HAP-1 (cell line): ENCODE measurements at places on chromosomes 7 and 10.

DNA sequence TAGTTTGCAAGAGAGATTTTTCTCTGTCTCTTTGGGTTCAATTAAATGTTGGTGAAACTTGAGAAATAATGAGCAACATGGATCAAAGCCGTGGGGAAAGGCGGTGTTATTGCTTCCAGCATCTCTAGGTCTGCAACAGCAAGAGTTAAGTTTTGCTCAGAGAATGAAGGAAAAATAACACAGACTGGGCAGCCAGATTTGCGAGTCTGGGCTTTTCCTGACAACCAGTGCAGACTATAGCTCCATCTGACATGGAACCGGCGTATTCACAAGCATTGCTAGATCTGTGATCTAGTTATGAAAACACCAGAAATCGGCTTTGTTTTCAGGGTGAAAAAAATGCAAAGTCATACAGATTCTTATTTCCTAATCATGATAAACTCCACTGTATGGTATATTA, 110.4 kb downstream of the CAMK1D start:
- no peak for DNase-seq

GRCh38 chr7:31413766-31414165, 73.2 kb upstream of the NEUROD6 start:
- no peak for DNase-seq

- no peak for DNase-seq
Measured at GRCh38 chr7:121578669-121579068, 182.6 kb upstream of the FAM3C start.

DNA sequence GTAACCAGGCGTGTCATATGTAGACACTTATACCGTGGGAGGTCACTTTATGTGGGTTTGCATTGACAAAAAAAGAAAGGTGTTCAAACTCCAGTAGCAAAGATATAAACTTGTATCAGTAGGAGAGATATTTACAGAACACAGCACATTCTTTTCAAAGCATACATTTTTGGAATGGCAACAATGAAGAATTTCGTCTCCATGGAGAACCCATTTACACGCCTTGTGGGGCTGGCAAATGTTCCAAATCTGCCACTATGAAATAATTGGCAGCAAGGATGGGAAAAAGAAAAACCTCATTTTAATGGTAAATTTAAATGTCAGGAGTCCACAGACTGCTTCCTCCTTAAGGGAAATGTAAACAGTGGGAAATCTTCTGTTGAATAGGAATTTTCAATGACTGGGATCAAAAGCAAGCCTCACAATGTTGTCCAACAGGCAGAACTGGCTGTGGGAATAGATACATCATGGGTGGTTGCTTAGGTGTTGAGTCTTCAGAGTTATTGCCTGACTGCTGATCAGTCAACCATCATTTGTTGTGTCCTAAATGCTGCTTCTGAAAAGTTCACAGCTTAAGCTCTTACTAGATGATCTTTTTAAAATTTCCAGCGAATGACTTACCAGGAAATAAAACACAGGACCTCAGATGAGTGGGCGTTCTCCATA, 256.6 kb upstream of the SEMA3C start:
- DNase-seq, result peak; percentile 22

DNA sequence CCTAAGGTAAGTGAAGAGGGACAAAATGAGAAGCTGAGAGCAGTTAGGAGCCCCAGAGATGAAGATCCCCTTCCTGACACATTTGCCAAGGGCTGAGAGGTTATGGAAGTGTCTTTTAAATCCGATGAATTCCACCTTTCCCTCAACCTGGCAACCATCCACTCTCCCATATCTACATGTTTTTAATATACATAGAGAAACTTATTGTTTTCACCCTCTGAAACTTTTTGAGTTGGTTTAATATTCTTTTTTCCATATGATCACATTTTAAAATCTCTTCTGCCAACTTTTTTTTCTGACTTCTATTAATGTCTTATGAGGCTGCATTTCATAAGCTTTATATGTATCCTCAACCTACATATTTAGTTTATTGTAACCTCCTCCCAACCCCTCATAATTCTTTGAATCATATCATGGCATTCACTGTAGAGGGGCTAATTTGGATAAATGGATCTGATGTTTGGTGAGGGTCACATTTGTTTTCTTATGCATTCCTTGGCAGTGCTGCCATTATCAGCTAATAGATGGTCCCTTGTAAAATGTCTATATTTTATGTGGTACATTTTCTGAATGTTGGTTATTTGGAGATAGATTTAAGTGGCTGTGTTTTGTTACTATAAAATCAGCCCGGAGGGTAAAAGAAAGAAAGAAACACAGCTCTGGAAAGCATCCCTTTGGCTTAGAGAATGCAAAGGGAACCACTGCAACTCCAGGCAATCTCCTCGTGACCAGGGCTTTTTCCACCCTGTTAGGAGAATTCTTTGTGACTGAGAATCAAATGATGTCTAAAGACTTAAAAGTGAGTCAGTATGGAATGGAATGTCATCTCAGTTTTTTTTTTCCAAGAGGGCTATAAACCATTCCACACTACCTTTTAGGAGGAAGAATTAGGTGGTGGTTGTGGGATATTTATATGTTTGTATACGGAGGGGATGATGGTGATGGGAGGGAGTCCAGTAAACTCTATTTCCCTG, 334.4 kb downstream of the SUGCT start:
- no peak for DNase-seq

DNA sequence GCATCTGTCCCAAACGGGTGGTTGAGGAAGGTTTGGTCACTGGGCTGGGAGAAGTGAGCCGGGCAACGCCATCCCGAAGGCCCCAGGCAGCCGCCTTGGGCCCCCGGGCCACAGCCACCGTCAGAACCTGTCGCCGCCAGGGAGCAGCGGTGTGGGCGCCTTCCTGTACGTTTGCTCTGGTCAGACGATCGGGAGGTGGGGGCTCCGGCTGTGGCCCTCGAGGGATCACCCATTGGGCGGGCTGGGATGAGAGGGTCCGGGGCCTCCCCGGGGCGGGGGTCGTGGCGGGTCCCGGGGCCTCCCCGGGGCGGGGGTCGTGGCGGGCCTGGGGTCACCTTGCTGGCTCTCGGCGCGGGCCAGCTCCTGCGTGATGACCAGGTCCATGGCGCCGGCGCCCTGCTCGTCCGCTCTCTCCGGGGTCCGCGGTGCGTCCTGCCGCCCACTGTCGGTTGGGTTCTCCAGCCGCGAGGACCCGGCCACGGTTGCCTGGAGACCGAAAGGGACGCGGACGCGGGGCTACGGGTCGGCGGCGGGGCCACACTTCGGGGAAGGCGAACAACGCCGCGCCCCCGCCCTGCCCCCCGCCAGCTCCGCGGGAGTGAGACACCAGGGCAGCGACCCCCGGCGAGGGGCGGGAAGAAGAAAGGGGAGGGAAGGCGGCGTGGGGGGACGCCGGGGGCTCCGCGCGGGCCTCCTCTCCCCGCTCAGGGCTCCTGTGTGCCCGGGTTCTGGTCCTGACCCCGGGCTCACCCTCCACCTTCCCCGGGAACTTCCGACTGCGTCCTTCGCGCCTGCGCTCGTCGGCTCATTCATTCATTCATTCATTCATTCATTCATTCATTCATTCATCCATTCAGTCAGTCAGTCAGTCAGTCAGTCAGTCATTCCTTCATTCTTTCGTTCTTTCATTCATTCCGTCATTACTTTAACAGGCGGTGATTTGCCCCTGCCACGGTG, at the start of gene CFAP46:
TSS of gene CFAP46 (minus strand) at position 470 of the 957 bp plus-strand sequence. CDS start at position 384, 86 bp downstream.
- DNase-seq, result peak; percentile 87

DNA sequence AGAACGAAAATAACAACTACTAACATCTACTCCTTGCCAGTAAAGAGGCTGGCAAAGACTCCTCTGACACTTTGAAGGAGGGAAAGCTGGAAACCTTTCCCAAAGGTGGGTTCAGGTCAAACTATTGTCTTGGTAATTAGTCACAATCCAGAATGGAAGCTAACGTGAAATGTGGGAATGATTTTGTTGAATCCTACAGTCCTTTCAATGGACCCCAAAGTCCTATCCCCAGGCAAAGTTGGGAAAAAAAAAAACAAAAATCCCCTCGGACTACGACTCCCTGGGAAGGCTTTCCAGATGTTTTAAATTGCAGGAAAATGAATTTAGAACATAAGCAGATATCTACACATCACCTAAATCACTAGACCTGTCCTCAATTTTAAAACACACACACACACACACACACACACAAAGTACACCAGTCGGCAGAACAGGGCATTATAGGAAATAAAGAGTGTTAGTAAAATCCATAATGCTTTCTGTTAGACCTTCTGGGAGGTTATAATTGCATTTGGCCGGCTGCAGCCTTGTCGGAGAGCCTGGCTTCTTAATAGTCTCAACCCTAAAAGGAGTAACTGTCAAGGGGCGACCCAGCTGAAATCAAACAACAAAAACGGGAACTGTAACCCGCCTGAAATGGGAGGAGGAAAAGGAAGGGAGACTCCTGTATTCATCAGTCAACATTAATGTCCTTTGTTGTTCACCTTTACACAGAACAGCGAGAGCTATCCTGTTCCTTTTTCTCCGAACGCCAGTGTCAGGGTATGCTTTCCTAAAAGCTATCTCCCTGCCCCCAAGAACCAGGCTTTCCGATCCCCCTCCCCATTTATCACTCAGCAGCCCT, 1.5 kb downstream of the DOCK4 start:
- no peak for DNase-seq

- no peak for DNase-seq
Measured at GRCh38 chr10:98328163-98328562, 60.2 kb upstream of the LOXL4 start.

DNA sequence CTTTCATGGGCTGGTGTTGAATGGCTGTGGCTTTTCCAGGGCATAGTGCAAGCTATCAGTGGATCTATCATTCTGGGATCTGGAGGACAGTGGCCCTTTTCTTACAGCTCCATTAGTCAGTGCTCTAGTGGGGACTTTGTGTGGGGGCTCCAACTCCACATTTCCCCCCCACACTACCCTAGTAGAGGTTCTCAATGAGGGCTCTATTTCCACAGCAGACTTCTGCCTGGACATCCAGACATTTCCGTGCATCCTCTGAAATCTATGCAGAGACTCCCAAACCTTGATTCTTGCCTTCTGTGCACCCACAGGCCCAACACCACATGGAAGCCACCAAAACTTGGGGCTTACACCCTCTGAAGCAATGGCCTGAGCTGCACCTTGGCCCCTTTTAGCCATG, 208.3 kb upstream of the MKLN1 start:
- DNase-seq, result no peak

DNA sequence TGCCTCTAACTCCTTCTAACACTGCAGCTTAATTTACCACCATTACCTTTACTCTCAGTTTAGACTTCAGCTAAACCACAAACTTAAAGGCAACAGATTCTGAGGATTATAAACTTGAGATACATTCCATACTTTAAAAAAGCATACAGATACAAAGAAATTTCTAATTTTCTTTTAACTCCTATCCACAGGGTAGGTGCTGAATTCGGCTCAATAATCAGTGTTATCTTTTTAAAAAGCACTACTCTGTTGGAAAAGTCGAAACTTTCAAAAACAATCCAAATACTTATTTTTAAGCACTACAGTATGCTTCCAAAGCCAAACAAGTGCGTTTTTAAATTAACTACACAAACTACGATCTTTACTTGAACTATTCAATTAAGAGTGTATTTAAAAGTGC, 1.0 kb downstream of the SMNDC1 start:
- DNase-seq, result no peak

DNA sequence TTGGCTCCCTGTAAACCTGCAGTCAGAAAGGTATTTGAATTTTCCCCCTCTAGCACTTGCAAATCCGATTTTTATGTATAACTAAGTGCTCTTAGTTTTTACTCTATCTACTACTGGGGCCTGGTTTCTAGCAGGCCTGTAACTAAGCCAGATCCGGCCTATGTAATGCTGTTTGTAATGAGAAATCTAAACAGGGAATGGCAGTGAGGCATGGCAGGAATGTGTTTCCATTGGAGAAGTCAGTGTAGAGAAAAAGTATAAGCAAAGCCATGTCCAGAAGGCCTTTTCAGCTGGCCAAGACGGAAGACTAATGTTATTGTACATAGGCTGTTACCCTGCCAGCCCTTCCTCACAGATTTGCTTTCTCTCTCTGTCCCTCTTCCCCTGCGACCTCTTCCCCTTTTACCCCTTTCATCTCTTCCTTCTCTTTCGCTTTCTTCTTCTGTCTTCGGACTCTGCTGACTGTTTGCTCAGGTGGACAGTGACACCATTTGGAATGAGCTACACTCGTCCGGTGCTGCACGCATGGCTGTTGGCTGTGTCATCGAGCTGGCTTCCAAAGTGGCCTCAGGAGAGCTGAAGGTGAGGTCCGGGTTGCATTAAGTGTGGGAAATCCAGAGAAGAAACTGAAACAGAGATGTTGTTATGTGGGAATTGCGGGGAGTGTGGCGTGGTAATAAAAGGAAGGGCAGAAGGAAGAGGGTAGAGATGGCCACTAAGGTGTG, 297.5 kb downstream of the HDAC9 start:
- no peak for DNase-seq

DNA sequence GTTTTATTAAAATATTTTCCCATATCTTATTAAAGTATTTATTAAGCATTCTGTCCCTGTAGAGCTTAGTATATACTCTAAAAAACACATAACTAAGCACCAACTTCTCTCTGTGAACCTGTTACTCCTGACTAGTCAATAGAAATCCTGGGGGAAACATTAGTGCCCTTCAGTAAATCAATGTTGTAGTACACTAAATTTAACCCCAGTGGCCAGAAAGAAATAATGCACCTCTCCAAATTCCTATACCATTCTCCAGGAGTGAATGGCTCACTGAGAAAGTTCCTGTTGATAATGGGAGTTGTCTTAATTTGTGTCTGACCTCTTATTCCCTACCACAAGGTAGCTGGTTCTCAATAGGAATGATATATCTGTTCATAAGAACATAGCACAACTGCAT, 188.2 kb downstream of the SEMA3D start:
- no peak for DNase-seq

DNA sequence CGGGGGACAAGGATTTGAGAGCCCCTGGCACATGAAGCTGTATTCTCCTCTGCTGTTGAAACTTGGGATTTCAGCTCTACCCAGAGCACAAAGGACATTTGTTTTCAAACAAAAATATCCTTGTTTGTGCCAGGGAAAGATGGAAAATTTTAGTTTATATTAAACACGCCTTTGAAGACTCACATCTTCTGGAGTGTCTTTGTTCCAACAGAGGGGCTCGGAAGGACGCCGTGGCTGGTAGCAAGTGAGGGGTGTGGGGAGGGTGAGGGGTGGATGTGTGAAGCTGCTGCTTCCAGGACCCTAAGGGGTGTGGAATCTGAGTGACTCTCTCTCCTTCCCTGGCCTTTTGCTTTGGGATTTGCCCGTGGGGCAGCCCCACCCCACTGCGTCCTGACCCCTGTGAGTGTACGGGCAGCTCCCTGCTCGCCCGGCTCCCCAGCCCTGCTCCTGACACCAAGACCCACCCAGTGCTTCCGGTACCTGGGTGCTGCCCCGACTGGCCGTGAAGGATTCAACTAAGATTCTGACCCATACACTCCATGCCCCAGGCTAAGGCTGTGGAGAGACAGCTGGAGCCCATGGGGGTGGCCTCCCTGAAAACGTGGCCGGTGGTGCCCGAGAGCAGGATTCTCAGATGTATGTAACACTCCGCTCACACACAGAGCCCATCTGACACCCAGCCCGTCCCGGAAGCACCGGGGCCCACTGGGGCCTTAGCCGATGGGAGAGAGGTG, 59.6 kb downstream of the ZRANB1 start:
- DNase-seq, result no peak

- DNase-seq, result peak; percentile 79
Measured at GRCh38 chr7:156892821-156893706, at the start of gene LMBR1. LMBR1 (minus strand) TSS chr7:156893183; CDS start chr7:156892993, 190 bp downstream.
